T-helper 22 cell (primary cell): ENCODE measurements at places on chromosomes 2 and 18.

DNA sequence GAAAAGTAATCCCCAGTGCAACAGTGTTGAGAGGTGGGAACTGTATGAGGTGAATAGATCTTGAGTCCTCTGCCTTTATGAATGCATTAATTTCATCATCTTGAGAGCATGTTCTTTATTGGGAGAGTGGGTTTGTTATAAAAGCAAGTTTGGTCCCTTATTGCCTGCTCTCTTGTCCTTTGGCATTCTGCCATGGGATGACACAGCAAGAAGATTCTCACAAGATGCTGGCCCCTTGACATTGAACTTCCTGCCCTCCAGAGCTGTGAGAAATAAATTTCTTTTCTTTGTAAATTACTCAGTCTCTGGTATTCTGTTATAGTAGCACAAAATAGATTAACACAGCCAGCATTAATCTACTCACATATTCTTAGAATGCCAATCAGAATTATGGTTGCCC lies 108.6 kb downstream of the EHBP1 start:
- DNase-seq: no peak

- no peak for DNase-seq
These were observed 318 bp downstream of the TYW5 start for GRCh38 chr2:199955007-199955338.

DNA sequence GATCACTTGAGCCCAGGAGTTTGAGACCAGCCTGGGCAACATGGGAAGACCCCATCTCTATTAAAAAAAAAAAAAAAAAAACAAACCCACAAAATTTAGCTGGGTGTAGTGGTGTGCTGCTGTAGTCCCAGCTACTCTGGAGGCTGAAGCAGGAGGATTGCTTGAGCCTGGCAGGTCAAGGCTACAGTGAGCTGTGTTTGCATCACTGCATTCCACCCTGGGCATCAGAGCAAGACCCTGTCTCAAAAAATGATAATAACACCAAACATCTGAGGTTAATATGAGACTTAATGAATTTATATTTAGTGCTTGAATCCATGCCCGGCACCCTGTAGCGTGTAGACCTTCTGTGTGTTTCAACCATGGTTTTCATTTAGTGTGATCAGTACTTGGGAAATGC lies 22.8 kb downstream of the CABLES1 start:
- no peak for DNase-seq

DNA sequence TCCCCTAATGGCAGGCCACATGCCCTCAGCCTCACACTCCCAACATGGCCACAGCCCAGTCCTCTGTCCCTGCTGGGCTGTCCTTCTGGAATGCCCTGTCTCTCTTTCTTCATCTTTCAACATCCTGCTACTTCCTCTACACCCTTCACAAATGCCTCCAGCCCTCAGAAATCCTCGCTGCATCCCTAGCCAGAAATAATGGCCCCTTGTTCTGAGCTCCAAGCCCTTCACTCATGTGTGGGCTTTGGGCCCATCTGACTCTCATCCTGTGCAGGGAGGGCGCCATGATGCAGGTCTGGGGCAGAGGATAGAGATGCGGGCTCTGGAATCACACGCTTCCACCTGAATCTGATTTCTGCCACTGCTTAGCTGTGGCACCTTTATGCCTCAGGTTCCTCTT lies 181.9 kb downstream of the TNS1 start:
- DNase-seq: no peak

DNA sequence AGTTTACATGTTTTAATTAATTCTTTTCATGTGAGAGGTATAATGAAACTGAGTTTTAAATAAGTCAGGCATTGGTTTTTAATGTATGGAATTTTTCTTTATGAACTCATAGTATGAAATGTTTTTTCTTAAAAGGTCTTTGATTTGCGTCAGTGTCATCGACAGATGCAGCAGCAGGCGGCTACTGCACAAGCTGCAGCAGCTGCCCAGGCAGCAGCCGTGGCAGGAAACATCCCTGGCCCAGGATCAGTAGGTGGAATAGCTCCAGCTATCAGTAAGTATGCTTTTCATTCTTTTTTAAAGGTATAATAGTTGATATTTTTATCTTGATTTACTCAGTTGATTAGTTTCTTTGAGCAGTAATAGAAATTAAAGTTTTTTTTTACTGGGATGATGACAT lies 46.5 kb downstream of the SMAD4 start:
- DNase-seq: no peak

GRCh38 chr2:142065700-142066099 lies 65.1 kb downstream of the LRP1B start:
- DNase-seq: no peak

DNA sequence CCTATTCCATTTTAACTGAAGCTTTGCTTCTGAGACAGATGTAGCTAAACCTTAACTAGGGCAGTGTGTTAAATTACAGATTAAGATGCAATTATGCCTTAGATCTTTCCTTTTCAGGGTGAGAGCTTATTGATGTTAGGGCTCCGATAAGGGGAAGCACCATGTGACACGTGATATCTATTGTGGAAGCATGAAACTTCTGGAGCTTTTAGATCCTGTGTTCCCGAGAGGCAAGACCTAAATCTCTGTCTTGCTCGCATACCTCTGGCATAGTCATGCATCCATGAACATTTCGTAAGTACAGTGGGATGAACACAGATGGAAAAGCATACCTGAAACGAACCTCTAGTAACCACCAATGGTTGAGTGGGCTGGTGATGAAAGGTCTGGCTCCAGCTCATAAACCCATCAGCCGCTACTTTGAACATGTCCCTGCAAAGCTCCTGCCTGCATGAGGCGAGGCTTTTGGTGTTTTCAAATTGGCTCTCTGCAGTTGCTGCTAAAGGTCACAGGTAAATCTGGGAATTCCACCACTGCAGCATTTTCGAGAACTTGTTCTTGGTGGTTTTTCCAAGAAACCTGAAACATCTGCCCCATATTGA lies 3.7 kb upstream of the NRP2 start:
- DNase-seq: no peak

- DNase-seq: no peak
These were observed 1.7 kb upstream of the NOL10 start for GRCh38 chr2:10691521-10691920.

DNA sequence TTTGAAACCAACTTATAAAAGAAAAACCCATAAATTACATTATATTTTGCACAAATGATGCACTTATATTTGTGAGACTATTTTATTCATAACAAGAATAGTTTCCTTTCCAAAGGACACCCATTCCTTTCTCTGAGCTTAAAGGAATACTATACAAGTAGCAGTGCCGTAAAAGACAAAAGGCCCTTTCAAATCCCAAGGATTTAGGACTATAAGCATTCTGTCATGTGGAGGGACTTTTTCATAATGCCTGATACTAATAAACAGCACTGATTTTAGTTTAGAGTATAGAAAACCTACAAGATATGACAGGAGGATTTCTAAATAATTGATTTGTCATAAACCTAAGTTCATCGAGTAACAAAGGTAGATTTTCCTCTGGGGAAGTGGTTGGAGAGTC lies 1134.2 kb upstream of the ZEB2 start:
- no peak for DNase-seq

GRCh38 chr2:171279983-171280790 lies 119.5 kb upstream of the TLK1 start:
- no peak for DNase-seq

GRCh38 chr18:58618822-58619595 lies 9.9 kb downstream of the ALPK2 start:
- DNase-seq: no peak

DNA sequence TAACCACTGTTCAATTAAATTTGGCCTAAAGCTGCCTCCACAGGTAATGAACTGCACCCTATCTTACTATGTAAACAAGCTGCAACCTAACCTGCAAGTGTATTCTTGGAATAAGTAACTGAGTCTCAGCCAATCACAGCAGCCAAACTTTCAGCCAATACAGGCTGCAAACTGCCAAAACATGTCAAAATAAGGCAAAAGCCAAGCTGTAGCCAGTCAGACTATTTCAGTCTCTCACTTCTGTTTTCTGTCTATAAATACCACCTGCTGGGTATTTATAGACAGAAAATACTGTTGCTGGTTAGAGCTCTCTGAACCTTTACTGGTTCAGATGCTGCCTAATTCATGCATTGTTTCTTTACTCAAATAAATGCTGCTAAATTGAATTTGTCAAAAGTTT lies 14.3 kb downstream of the C2orf76 start:
- DNase-seq: no peak

GRCh38 chr2:98438190-98439133 lies 6.2 kb upstream of the INPP4A start:
- no peak for DNase-seq

DNA sequence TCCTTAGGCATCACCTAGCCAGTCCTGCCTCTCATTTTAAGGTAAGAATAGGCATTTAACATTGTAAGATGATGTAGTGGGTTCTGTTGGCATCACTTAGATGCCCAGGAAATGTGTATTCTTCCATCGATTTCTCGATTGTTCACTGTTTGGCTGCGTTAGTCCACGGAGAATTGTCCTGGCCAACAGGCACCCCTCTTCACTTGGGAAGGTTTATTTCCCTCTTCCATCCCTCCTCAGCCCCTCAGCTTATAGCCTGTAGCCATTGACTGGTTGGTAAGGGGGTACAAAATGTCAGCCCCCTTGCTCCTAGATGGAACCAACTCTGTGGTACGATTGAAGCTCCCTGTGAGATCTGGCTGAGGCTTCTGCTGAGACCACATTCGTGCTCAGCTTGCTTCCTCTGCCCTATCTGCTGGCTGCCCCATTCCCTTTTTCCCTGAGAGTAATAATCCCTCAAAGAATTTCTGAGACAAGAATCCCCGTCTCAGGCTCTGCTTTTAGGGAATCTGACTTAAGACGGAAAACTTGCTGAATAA lies 43.4 kb downstream of the PLEKHA3 start:
- no peak for DNase-seq

- DNase-seq: no peak
These were observed 382.2 kb downstream of the TGIF1 start for GRCh38 chr18:3832025-3832638.

GRCh38 chr18:67875060-67875459 lies 358.5 kb upstream of the DSEL start:
- DNase-seq: no peak

- no peak for DNase-seq
These were observed 203.3 kb downstream of the PIEZO2 start for GRCh38 chr18:10946058-10946457.

- no peak for DNase-seq
These were observed 40.4 kb downstream of the TMEM18 start for GRCh38 chr2:636641-637405.

GRCh38 chr2:31004257-31004656 lies 134.0 kb downstream of the GALNT14 start:
- no peak for DNase-seq

- DNase-seq: no peak
These were observed 94.0 kb upstream of the ITGA4 start for GRCh38 chr2:181363164-181363563.

- DNase-seq: no peak
These were observed 3.2 kb downstream of the TEKT4 start for GRCh38 chr2:94874277-94874997.

- DNase-seq: no peak
These were observed 194.2 kb downstream of the INHBB start for GRCh38 chr2:120539937-120540718.

GRCh38 chr2:141878016-141878415 lies 252.8 kb downstream of the LRP1B start:
- DNase-seq: no peak

GRCh38 chr2:150174056-150174805 lies 313.2 kb downstream of the RND3 start:
- DNase-seq: no peak

- no peak for DNase-seq
These were observed 35.1 kb downstream of the MAPRE2 start for GRCh38 chr18:35076135-35076924.

GRCh38 chr2:61789807-61790602 lies 63.9 kb downstream of the FAM161A start:
- DNase-seq: no peak

GRCh38 chr2:132560562-132560961 lies 109.4 kb downstream of the LYPD1 start:
- DNase-seq: no peak
